NCI-H1417 (cell line): ENCODE measurements at places on chromosomes 5 and 9.
A peak's percentile ranks its signal among the peaks of the same experiment; 100 is the strongest.

DNA sequence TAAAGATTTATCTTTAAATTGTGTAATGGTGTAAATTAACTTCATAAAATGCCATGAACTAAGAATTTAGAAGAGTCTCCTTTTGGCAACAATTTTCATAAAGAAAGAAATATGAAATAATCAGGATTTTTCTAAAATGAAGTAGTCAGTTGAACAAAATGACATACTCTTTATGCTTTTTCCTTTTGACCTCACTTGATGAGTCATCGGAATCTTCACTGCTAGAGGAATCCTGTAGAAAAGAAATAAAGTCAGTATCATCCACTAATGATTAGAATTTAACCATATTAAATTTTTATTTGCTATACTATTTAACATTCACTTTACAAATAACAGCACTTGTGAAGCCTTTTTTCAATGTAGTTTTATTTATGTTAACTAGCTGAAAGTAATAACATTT is 26.1 kb downstream of the CHD1 start:
- DNase-seq = no peak

DNA sequence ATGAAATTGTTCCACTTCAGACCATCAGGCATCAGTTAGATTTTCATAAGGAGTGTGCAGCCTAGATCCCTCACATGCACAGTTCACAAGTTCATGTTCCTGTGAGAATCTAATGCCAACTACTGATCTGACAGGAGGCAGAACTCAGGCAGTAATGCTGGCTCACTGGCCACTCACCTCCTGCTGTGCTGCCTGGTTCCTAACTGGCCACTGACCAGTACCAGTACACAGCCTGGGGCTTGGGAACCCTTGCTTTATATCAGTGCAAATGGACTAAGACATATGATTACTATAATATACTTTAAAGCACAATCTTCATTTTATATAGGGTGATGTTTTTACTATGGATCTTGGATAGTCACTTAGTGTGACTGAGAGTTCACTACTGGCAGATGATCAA is 259.2 kb downstream of the SLCO4C1 start:
- peak; percentile 2 for DNase-seq

DNA sequence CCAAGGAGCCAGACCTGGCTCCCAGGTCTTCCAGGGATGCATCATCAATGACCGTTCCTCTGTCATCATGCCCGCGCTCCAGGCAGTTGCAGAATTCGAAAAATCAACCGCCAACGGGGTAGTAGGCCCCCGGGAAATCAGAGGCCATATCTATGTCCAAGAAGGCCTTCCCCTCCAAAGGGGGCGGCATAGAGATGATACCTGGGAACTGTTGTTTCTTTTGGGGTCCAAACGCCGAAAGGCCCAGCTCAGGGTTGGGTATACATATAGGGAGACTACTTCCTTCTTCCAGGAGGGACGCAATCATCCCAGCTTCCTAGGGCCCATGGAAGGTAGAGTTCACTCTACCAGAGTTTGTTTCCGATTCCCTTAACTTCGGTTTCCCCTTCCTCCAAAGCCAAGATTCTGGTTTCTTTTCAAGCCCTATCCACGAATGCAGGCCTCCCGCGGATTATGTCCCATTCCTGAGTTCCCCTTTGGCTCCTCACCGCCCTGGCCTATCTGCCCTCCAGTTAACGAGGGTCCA is 754 bp downstream of the DCAF12 start:
- peak; percentile 30 for DNase-seq

DNA sequence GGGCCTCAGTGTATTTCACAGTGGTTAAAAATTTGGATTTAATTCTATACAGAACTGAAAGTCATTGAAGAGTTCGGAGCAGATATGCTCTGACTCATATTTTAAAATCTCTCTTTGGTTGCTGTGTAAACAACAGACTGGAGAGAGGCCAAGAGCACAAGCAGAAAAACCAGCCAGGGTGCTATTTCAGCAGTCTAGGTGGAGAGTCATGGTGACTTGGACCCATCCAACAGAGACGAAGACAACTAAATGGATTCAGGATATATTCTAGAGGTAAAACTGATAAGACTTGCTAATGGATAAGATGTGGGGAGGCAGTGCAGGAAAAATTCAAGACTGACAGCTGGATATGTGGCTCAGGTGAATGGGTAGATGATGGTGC is 168.9 kb downstream of the MAPKAP1 start:
- DNase-seq = peak; percentile 36

- DNase-seq = no peak
These were observed 264.6 kb downstream of the TMEM167A start for GRCh38 chr5:82812575-82812974.

- DNase-seq = peak; percentile 20
These were observed 22.7 kb upstream of the QSOX2 start for GRCh38 chr9:136268318-136268717.

DNA sequence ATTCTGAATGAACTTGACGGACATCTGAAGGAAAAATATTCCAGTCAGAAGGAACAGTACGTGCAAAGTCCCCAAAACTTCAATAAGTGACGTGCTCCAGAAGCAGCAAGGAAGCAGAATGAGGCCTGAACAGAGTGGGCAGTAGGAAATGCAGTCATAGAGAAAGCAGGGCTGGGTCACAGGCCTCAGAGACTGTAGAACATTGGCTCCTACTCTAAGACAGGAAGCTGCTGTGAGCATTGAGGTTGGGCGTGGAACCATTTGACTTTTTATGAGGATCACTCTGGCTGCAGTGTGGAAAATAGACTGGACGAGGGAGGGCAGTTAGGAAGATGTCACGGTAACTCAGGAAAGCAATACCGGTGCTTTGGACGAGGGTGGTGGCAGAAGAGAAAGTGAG is 64.0 kb downstream of the DOCK8 start:
- no peak for DNase-seq

DNA sequence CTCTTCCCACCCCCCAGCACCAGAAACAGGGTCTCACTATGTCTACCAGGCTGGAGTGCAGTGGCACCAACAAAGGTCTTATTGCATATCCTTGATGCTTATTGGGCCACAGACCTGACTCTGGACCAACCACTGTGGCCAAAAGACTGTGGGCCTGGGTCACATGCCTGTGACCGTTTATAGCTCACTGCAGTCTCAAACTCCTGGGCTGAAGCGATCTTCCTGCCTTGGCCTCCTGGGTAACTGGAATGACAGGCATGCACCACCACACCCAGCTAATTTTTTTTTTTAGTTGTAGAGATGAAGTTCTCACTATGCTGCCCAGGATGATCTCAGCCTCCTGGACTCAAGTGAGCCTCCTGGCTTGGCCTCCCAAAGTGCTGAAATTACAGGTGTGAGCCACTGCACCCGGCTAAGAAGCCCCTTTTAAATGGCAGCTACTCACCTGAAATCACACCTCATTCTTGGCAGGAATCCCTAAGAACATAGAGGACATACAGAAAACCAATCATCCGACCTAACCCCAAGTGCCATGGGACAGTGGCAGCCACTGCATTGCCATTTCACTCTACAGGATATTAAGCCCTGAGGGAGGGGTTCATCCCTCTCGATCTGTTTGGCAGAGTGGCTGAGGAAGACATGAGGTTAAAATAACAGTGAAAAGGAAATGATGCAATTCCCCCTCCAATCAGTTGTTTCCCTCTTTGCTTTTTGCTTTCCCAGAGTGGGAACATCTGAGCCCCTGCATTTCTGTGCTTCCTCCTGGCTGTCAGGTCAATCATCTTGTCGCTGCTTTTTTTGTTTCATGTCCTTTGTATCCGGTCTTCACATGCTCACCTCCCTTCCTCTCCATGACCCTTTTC is 74.6 kb downstream of the LRRC70 start:
- DNase-seq = no peak

GRCh38 chr5:33330426-33330825 is 110.3 kb upstream of the TARS1 start:
- no peak for DNase-seq

GRCh38 chr5:148912714-148913398 is 86.4 kb downstream of the ADRB2 start:
- DNase-seq = no peak

DNA sequence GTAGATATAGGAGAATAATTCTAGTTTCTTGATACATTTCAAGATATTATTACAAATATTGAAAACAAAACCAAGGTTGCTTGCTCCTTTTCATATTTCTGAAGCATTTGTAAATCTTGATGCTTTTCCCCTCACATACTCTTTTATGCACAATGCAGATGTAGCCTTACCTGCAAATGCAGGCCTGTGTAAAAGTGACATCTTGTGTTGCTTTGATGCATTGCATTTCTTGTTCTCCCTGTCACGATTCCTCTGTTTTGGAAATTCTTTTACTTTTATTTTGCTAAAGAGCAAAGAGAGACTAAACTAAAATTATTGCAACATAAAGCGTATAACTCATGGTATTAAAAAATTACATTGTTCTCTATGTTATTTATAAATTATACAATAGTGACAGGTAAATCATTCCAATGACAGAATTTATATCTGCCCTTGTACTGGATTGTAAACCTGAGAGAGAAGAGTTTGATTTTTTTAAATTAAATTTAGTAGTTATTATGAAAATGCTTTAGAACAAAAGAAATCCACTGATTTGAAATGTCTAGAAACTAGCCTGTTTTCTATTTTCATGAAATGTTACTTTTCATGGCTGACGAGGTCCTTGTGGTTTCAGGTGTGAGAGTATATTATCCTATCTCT is 970.0 kb downstream of the MAT2B start:
- DNase-seq = peak; percentile 20

DNA sequence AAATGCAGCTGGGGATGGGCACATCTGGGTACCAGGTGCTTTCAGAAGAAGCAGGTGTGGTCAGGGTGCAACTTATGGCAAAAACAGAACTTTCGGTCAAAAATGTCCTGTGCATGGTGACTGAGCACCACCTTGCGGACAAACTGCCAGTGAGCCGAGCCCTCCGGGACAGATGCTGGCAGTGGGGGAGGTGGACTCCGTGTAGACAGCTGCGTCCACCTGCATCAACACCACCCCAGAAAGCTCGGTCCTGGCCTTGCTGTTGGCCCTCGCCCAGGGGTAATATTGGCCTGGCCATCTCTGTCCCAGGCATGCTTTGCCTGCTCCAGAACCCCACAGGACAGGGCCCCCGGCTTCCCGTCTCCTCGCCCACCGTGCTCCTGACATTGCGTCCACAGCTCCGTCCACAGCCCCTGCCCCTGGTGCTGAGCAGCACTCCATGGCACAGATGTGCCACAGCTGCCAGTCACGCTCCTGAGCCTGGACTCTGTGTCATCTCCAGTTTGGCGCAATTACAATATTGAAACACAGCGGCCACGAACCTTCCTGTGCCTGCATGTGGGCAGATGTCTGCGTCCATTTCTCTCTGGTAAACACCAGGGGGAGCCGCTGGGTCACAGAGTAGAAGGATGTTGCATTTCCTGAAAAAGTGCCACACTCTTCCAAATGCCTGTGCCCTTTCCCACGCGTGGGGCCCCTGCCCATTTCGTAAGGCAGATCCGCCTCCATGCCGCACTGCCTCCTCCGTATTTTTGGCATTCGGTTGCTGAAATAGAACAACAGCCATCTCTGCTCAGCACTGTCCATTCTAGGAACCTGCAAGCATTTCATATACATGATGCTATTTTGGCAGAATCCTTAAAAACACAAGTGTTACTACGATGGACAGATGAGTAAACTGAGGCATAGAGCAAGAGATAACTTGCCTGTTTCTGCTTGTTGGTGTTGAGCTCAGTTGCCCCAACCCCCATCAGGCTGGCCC is 33.4 kb upstream of the SLC6A19 start:
- peak; percentile 84 for DNase-seq

- no peak for DNase-seq
These were observed 46.8 kb upstream of the RNU6ATAC start for GRCh38 chr9:134210908-134211810.

DNA sequence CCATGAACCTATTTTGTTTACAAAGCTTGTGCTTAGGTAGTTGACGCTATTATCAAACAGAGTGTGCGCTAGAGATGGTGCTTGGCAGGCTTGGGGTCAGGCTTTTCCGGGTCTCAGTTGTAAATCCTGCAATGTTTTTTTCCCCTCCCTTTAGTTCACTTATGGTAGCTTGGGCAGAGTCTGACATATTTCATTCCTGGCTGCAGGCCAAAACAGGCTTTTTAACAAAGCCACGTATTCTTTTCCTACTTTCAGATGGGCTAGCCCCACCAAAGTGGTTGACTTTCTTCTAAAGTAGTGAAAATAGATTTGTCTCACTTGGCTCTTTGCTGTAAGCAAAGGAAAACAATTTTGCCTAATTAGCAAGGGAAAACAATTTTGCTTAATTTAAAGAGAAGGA is 58.0 kb upstream of the FBN2 start:
- no peak for DNase-seq

- DNase-seq = peak; percentile 99
These were observed at the start of gene SCAI for GRCh38 chr9:125143377-125144090. Gene SCAI (minus strand): TSS chr9:125143528. CDS start chr9:125143437, 91 bp downstream.

DNA sequence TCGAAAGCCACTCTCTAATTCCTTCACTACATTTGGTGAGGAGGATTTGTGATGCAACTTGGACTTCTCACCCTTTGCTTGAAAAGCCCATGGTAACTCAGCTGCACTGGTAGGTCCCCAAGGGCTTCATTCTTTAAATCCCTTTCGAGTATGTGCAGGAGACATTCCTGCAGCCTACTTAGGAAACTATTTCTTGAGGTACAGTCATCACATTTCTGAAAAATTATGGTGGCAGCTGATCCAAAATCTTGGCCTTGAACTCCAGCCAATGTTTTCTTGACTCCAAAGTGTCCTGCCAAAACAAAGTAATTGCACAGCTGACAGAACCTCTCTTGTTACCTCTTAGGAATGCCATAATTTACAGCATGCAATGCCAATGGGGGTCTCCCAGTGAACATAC is 99.7 kb downstream of the NPR3 start:
- DNase-seq = no peak

- DNase-seq = peak; percentile 78
These were observed 158.1 kb downstream of the C9orf152 start for GRCh38 chr9:110049699-110050450.

DNA sequence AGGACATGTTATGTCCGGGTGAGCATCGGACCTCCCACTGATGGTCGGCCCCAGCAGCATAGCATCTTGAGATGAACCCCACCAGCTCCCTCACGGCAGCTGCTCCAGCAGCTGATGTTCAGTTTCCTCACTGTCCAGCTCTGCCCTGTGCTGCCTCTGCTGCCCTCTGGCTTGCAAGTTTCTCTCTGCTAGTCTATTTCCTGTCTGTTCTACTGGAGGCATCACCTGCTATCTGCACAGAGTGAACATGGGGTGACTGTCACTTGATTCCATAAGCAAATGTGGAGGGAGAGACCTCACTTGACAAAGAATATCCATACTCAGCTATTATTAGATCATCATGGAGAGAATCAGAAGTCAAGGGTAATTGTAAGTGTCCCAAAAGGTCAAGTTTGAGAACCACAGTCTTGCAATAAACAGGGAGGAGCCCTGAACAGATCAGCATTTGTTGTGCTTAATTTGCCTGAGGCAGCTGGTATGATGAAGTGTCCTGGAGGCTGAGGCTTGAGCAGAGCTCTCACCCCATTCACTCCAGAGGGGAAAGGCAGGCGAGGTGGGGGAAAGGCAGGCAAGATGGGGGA is 702.8 kb downstream of the SEMA5A start:
- DNase-seq = peak; percentile 40
